ENCODE measurements at places on chromosomes 6 and 20.
A peak's percentile ranks its signal among the peaks of the same experiment; 100 is the strongest.

GRCh38 chr6:41405941-41406727 lies 70.7 kb downstream of the NCR2 start:
- DNase-seq, result no peak

DNA sequence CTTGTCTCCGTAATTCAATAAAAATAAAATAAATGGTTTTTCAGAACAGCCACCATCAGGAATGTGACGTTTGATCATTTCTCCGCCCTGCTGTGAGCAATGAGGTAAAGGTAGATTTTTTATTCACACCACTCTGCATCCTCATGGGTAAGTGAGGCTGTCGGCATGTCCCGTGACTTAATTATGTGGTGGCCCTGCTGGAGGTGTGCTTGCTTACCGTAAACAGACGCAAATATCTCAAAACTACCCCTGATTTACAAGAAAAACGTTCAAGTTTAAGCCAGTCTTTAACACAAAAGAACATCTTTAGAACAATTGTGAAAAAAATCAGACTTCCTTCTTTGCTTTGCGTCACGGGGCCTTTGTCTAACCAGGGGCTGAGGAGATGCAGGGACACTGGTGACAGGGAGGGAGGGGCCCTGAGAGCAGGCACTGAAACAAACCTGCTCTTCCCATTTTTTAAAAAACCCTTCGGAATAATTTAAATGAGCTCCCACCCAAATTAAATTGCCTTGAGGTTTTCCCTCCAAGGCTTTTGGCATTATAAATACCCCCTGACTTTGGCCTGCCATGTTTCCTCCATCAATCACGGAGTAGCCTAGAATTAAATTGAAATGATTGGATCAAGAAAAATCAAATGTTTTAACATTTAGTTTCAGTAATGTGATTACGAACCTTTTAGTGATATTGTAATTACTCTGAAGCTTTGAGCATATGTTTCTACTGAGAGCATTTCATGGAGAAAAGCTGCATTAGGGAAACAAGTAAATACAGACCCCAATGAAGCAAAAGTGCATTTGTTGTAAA lies 13.4 kb downstream of the PRKN start:
- no peak for DNase-seq

DNA sequence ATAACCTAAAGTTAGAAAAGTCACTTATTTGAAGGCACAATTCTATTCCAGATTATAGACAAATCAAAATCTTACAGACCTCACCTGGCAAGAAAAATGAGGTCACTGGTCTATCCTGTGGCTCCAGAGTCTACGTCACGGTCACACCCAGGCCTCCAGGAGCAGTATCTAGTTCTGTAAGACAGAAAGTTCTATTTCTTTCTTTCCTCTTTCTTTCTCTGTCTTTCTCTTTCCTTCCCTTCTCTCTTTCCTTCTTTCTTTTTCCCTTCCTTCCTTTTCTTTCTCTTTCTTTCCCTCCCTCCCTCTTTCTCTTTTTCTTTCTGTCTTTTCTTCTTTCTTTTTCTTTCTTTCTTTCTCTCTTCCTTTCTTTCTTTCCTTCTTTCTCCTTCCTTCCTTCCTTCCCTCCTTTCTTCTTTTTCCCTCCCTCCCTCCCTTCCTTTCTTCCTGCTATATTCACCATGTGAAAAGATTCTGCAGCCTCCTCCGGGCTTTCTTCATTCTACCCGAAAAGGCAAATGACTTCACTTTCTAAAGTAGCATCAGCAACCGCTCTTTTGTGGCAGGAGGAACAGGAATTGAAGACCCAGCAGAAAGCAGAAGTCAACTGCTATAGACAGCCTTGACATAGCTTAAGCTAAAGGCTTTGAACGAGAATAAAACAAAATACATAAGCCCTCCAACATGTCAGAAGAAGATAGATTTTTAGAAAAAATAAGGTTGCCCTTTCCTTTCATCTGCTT lies 83.9 kb upstream of the SIRPG start:
- no peak for DNase-seq

- DNase-seq, result peak; percentile 62
These were observed 103.6 kb downstream of the PAX1 start for GRCh38 chr20:21808863-21809664.

Data from stimulated activated CD4-positive, alpha-beta T cell treated with anti-CD3 and anti-CD28 coated beads, Interleukin-15, amount 100 ng/mL, for 24 hours (primary cell).